Tibial nerve (tissue), 4 donors: ENCODE measurements at places on chromosomes 3 and 15. TPM values are rescaled to one million over a fixed set of nuclear protein-coding genes. Genes with fewer than 3 reads are reported as not detected.

ALDH1A3 gene
- 41.1 TPM for total RNA-seq

FANCD2 gene
- 2.1 TPM for total RNA-seq

SKOR1 gene
- 1.5 TPM for total RNA-seq

- no peak overlapping the region for H3K4me3 ChIP-seq
- H3K4me1 ChIP-seq = no peaks in the 10 kb centered on the region
- no peaks in the 10 kb centered on the region for H3K27me3 ChIP-seq
Measured at GRCh38 chr15:71713191-71713809, 97.1 kb upstream of the NR2E3 start.

DNA sequence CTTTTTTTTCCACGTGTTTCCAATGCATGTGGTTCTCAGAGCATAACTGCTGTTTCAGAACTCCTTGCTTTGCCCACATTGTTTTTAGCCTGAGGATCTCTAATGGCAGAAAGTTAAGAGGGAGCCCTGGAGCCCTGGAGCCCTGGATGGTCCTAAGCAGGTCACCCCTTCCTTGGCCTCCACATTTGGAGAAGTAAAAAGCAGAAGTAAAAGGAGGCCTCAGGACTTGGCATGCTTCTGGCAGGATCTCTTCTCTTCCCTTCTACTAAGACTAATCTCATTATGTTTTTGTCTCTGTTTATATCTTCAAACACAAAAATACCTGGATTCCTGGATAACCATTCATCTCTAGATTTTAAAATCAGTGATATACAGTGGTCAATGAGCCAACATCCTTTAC is 50.1 kb downstream of the P2RY1 start:
- DNase-seq = no peak
- no peaks in the 10 kb centered on the region for H3K27me3 ChIP-seq
- no peak overlapping the region for H3K4me3 ChIP-seq
- no peaks in the 10 kb centered on the region for H3K36me3 ChIP-seq

DNA sequence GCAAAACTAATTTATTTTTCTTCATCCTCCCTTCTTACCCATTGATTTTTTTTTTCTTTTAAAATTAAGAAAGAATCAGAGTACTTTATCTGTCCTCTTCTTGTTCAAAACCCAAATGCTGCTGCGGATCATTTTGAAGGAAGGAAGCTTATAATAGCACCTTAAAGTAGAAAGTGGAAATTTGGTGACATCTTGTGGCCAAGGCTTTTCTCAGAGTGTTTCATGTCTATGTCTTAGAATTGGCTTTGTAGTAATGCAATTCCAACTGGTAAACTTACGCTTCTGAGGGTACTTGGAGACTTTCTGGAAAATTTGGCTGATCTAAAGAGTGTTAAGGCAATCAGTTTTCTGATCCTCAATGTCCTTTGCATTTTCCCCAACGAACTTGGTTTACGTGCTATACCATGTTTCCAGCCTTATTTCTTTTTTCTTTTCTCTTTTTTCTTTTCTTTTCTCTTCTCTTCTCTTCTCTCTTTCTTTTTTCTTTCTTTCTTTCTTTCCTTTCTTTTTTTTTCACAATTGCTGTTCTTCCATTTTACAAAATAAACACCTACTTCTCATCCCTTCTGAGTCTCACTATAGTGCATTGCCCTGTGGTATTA is 30.7 kb downstream of the C3orf38 start:
- peak; percentile 10 for DNase-seq
- no peak overlapping the region for H3K27ac ChIP-seq
- peaks cover 5% of the 10 kb centered on the region for H3K36me3 ChIP-seq
- H3K4me1 ChIP-seq = no peaks in the 10 kb centered on the region
- no peak overlapping the region for H3K4me3 ChIP-seq

GRCh38 chr3:193053046-193053435 is 135.4 kb upstream of the MB21D2 start:
- no peak overlapping the region for H3K4me3 ChIP-seq
- DNase-seq = no peak
- H3K36me3 ChIP-seq = no peaks in the 10 kb centered on the region
- no peak overlapping the region for H3K27ac ChIP-seq

GADL1 gene
- total RNA-seq = not detected
